Activated CD4-positive, alpha-beta T cell treated with anti-CD3 and anti-CD28 coated beads for 24 hours (primary cell): ENCODE measurements at places on chromosomes 7 and 10.

- no peak for DNase-seq
Measured at GRCh38 chr7:78151229-78151628, 352.7 kb downstream of the PHTF2 start.

DNA sequence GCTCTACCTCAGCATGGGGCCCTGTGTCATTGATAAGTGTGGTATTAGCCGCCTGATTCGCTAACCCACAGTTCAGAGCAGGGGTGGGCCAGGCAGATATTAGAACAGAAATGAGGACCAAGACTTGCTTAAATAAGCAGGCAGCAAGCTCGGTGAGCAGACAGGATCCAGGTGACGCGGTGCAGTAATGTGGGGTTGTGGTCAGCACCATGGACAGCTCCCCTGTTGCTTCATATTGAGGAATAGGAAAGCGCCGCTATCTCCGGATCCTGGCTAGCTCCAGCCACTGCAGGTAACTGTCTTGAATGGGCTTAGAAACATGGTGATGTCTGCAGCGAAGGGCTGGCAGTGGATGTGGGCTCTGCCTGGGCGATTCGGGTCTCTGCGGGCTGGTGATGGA, 51.3 kb upstream of the GPR26 start:
- DNase-seq, result peak; percentile 3

DNA sequence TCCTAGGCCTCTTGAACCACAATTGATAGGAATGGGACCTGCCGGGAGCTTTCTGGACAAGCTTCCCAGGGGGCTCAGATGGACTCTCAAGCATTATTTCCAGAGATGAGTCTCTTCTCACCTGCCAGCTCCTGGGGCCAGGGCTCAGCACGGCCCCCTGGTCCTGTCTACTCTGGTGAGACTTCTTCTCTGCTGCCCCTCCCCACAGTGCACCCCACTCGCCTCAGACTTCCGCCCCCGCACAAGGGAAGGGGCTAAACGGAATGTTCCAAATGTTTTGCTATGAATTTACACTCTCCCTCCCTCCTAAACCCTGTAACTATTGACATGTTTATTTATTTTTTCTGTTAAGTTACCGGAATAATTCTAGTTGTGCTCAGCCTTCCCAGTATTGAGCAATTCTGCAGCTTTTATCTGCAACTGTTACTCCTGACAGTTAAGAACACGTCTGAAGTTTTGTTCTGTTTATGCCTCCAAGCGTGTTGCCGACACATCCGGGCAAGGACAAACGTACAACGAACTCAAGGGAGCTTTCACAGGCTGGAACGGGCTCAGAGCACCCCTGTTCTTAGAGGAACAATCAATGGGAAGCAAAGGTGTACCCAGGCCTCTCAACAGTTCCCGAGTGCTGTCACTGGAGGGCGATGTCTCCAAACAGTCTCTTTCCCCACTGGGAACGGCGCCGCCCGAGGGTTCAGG, 55.2 kb downstream of the FHIP2A start:
- DNase-seq, result no peak

GRCh38 chr7:115676080-115676479, 354.5 kb downstream of the TFEC start:
- DNase-seq, result no peak

GRCh38 chr7:81725812-81726127, 44.1 kb downstream of the HGF start:
- DNase-seq, result no peak

DNA sequence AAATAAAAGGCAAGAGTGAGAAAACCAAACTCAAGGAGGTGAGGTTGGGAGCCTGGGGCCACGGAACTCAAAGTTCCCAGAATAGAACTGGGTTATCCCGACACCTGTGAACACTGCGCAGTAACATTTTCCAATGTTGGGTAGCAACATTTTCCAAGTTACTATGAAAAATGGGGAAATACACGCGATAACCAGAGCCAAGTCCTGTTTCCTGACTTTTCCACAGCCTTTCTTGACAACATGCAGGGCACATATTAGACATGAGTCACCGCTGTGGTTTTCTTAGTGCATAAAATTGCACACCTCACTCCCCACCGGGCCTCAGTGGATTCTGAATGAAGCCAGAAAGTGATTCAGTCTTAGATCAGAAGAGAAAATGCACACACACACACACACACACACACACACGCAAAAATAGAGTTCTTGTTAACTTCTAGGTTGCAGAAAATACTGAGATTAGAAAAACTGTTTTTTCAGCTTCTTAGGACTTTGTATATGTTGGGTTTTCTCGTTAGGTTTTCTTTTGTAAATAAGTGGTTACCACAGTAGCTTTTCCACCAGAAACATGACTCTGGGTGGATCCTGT, 70.0 kb downstream of the CAMK1D start:
- peak; percentile 68 for DNase-seq

- no peak for DNase-seq
Measured at GRCh38 chr10:104894681-104895080, 253.6 kb downstream of the SORCS3 start.
